GM12878 (cell line): ENCODE measurements at places on chromosomes 3 and 15.

DNA sequence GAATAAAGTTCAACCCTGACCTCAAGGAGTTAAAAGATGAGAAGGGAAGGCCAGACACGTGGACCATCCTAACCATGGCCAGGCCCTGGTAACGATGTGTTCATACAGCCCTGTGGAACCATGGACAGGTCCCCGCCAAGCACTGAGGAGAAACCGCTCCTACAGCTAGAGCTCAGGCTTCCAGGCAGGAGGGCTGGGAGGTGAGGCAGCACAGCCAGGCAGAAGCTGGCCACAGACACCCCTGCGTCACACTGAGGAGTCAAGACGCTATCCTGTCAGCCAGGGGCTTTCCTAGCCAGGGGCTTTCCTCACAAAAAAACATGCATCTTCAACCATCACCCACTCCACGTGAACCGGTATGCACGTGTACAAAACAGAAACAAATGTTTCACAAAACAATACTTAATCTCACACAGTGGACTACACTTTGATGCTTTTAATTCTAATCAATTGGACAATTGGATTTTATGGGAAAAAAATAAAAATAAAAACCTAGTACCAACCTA, 73.2 kb downstream of the TBC1D2B start:
- no peak for DNase-seq

GRCh38 chr3:16079519-16079918, 95.0 kb upstream of the GALNT15 start:
- DNase-seq, result no peak

DNA sequence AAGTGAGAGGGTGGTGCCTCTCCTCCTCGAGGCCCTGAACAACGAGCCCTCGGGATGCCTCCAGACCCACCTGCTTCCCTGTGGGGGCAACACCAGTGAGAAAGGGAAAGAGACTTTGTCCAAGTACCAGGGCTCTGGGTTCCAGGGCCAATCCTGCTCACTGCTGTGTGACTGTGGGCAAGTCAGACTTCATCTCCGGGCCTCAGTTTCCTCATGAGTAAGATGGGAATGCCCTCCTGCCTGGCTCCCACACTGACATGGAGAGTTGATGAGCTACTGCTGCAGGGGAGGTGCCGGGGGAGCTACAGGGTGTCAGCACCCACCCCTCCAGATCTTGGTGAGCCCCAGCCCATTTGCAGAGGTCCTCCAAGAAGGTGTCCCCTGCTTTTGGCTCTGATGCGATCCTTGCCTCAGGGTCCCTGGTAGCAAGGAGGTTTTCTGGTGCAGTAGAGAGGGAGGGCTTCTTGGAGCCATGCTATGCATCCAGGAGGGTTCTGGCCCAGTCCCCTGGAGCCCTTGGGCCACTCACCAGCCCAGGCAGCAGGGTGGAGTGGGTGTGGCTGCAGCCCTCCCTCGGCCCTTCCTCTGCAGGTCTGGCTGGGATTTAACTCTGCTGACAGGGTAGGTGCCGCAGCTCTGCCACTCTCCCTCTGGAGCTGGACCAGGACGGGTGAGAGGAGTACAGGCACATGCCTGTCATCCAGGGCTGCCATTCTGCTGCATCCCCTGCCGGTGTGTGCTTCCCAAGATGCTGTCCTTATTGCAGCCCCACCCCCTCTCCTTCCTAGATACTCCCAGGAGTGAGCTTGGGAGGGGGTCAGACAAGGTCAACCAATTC, 26.9 kb downstream of the LOXL1 start:
- no peak for DNase-seq

GRCh38 chr15:51619331-51620035, 3.1 kb downstream of the DMXL2 start:
- DNase-seq, result no peak

- no peak for DNase-seq
Measured at GRCh38 chr3:180117381-180118163, 80.8 kb upstream of the PEX5L start.

- DNase-seq, result no peak
Measured at GRCh38 chr15:64970698-64971097, 19.0 kb downstream of the SPG21 start.

DNA sequence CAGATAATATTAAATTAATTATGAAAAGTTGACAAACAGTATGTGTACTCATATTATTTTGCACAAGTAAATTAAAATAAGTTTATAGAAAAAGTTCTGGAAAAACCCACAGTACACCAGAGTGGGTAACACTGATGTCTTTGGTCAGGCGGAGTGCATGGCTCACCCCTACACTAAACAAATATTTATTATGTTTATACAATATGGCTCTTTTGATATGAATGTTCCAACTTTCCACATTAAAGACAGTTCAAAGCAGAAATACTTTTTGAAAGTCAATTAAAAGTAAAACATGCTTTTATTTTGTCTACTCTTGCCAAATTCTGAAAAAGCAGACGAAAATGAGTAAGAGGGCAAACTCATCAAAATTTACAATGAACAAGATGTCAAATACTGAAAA, 56.2 kb upstream of the DCBLD2 start:
- no peak for DNase-seq

GRCh38 chr3:17687566-17687965, 54.9 kb downstream of the TBC1D5 start:
- DNase-seq, result no peak

DNA sequence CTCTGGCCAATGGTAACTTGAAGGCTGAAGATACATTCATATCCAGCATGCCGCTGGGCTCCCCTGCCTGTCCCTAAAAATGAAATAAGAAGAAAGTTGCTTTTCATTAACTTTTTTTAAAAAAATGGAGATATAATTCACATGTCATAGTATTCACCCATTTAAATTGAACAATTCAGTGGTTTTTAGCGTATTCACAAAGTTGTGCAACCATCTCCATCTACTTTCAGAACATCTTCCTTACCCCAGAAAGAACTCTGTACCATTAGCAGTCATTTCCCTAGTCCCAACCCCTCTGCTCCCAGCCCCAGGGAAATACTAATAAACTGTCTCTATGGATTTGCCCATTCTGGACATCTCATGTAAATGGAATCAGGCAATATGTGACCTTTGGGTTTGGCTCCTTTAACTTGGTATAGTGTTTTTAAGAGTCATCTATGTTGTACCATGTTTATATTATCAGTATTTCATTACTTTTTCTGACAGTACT, 55.8 kb upstream of the GATM start:
- no peak for DNase-seq

DNA sequence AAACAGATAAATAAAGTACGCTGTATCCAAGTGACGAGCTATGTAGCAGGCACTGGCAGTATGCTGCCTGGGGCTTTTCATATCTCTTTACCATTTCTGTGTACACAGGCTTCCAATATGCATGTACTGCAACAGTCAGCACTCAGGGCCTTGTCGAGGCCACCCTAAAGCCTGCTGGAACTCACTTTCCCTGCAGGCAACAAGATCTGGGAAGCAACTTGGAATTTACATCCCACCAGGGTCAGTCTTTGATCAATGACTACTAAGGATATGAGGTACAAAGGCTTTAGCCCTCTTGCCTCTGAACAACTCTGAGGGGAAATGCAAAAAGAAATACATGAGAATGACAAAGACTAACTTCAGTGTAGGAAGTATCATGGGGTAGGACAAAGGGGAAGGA, 101.8 kb upstream of the ARL6 start:
- no peak for DNase-seq

- DNase-seq, result peak; percentile 28
Measured at GRCh38 chr15:25850154-25851111, 12.7 kb downstream of the ATP10A start.

GRCh38 chr3:58041182-58041825, 33.1 kb downstream of the FLNB start:
- DNase-seq, result no peak

DNA sequence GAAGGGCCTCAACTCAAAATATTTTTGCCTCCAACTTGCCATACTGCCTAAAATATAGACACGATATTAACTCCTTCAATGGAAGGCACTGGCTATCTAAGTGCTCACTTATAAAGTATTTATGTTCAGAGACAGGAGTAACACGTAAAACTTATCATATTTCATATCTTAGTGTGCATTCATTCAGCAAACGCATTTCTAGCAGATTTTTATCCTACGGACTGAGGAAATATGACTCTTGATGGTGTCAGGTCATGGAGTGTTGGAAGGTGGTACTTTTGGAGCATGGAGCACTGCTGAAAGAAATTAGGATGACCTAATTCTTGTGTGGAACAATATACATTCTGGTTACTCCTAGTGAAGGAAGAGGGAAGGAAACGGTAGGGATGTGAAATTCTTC, 43.8 kb upstream of the LEKR1 start:
- no peak for DNase-seq

DNA sequence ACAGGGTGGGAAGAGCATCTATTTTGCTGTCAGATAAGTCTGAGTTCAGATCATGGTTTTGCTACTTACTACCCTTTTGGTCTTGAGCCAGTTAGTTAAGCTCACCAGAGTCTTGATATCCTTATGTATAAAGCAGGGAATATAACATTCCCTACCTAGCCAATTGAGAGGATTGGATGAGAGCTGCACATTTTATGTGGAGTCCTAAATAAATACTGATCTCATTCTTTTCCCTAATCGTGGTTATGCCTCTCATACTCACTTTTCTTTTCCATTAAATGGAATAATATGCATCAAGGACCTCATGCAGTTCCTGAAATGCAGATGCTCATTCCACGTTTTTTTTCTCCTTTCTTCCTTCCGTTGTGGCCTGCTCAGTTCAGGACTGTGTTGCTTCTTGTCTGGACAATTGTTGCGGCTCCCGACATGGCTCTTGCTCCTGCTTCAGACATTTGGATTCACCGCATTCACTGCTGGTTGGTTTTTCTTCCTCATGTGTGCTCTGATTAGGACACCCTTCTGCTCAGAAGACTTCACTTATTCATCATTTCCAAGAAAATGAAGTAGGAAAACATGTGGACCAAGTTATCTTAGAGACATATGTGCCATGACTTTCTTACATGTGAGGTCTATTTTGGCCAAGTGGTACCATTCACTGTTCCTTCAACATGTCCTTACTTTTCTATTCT, 90.2 kb downstream of the NFKBIZ start:
- no peak for DNase-seq

DNA sequence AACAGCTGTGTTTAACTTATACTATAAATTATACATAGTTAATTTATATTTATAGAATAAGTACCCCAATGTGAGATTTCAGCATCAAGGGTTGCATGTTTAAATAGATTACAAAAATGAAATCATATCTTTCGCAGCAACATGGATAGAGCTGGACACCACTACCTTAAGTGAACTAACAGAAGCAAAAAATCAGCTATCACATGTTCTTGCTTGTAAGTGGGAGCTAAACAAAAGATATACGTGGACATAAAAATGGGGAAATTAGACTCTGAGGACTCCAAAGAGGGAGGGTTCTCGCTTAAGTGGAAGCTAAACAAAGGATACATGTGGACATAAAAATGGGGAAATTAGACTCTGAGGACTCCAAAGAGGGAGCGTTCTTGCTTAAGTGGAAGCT, 626.5 kb upstream of the DPPA4 start:
- DNase-seq, result no peak

GRCh38 chr15:88950600-88951160, 37.5 kb upstream of the MFGE8 start:
- DNase-seq, result no peak

- DNase-seq, result no peak
Measured at GRCh38 chr3:133451309-133451708, 51.5 kb downstream of the BFSP2 start.

GRCh38 chr15:52020221-52021085, 1.4 kb downstream of the MAPK6 start:
- DNase-seq, result no peak

GRCh38 chr3:58325525-58325992, 7.1 kb upstream of the PXK start:
- no peak for DNase-seq

DNA sequence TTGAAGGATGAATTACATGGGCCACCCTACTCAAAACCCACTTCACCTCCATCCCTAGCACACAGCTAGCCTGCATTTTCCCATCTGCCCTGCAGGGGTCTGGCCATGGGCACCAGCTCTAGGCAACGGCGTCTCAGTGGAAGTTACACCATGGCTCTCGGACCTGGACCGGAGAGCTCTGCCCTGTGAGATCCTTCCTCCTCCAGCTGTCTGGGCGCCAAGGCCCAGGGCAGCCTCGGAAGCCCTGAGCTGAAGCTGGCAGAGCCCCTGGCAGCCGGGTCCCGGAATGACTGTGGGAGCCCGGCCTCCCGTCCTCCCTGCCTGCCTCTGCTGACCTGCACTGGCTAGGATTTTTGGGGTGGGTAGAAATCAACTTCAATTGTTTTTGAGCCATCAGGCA, 98.9 kb downstream of the CHSY1 start:
- no peak for DNase-seq

DNA sequence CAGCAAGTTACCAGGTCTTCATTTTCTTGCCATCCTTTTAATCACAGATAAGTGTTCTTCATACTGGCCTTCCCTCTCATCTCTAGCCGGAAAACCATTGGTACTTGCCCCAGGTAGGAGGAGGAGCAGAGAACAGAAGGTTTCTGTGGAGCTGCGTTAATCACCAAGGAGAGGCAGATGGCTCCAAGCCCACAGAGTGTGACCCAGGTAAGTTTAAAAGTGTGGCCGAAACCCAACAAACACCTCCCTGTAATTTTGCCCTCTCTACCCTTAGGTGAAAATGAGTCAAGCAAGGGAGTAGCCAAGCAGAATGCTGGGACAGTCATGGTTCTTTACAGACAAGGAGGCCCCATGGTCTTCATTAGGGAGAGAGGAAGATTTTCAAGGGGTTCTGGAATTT, 37.3 kb downstream of the NFKBIZ start:
- DNase-seq, result no peak

GRCh38 chr3:184350618-184351017, 10.8 kb downstream of the CLCN2 start:
- no peak for DNase-seq

DNA sequence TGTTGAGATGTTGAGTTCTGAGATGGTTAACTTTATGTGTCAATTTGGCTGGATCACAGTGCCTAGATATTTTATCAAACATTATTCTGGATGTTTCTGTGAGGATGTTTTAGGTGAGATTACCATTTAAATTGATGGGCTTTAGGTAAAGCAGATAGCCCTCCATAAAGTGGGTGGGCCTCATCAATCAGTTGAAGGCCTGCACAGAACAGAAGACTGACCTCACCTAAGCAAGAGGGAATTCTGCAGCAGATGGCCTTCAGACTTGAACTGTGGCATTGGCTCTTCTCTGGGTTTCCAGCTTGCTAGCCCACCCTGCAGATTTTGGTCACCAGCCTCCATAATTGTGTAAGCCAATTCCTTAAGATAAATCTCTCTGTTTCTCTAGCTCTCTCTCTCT, 260.4 kb upstream of the VEPH1 start:
- no peak for DNase-seq

- no peak for DNase-seq
Measured at GRCh38 chr3:62361261-62361660, 12.1 kb downstream of the FEZF2 start.
